Activated T-cell treated with anti-CD3 and anti-CD28 coated beads, Interleukin-2, amount 50 U/mL, for 72 hours (primary cell): ENCODE measurements at places on chromosomes 4 and X. TPM values are rescaled to one million over a fixed set of nuclear protein-coding genes. Genes with fewer than 3 reads are reported as not detected.

DNA sequence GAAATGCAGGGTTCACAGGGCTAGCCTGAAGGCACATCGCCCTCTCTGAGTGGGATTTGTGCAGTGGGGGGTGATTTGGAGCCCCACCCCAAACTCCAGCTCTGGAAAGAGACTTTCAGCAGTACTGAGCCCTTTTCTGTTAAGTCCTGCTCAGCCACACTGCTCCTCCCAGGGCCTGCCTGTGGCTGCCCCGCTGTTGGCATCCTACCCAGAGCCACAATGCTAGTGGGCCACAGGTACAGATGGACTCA lies 52.7 kb downstream of the CXorf49B start:
- no peaks in the 10 kb centered on the region for H3K4me1 ChIP-seq
- H3K27me3 ChIP-seq, result peaks cover 45% of the 10 kb centered on the region
- no peak overlapping the region for H3K27ac ChIP-seq
- H3K4me3 ChIP-seq, result no peak overlapping the region

Gene TRIM2
- total RNA-seq, result 1.3 TPM

Gene TLR6
- 3.8 TPM for total RNA-seq

Gene IQCM
- total RNA-seq, result not detected

GRCh38 chr4:110104661-110105060 lies 93.8 kb downstream of the ELOVL6 start:
- H3K4me1 ChIP-seq, result peaks cover 8% of the 10 kb centered on the region
- H3K27me3 ChIP-seq, result no peaks in the 10 kb centered on the region
- DNase-seq, result no peak
- no peak overlapping the region for H3K4me3 ChIP-seq
- H3K27ac ChIP-seq, result no peak overlapping the region
- H3K36me3 ChIP-seq, result no peaks in the 10 kb centered on the region

Gene CCNQ
- 20.3 TPM for total RNA-seq
